ENCODE measurements at places on chromosomes 12 and 14. TPM values are rescaled to one million over a fixed set of nuclear protein-coding genes. Genes with fewer than 3 reads are reported as not detected.
A peak's percentile ranks its signal among the peaks of the same experiment; 100 is the strongest.

Gene IGF1
- not detected for total RNA-seq

Gene LMNTD1
- total RNA-seq, result not detected

Gene AQP6
- total RNA-seq, result not detected

DNA sequence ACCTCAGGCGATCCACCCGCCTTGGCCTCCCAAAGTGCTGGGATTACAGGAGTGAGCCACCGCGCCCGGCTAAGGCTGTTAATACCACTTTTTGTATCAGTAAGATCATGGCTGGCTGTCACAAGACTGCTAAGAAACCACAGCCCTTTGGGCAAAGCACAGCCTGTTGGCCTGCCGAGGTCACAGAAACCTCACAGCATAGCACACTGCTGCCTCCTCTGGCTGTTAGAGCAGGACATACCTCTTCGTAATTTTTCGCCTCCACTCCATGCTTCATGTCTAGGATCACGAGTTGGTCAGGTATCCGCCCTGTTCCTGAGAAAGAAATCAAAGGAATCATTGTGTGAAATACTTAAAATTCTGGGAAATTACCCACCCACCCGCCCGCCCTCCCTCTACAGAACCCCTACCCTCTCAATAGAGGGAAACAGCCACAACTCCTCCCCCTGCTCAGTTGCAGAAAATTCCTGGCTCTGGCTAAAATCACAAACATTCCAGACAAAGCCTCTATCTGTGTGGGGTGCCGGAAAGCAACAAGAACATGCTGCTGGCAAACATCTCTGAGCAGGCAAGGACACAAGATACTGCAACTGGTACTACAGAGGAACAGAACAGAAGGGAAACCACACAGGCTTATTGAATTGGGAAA lies 20.7 kb upstream of the NEK9 start:
- peak; percentile 76 for DNase-seq

DNA sequence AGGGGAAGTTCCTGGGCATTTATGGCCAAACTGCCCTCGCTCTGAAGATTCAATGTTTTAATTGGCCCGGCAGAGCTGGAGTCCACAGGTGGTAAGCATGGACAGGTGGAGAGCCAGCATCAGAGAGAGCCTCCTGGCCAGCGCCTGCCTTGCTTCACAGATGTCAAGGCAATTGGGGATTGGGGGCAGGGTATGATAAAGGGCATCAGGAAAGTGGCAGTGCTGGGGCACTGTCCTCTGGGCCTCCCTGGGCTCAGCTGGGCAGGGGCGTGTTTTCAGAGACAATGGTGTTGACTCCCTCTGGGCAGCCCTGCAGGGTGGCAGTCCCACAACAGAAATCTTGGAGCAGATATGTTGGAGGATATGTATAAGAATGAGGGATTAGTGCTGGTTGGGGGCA lies 237.3 kb downstream of the CACNA1C start:
- DNase-seq, result no peak

DNA sequence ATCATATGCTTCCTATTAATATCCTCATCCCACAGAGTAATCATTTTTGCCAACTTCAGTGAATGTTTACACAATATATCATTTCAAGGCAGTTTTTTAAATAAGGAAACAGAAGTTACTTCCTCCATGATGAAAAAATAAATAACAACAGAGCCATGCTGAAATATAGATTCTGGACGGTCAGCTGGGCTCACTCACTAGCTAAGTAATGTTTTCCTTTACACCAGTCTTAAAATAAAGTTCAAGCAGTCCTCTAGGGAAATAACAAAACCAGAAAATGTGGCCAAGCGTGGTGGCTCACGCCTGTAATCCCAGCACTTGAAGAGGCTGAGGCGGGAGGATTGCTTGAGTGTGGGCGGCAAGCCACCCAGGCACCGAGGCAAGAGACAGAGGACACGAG lies 28.7 kb downstream of the AICDA start:
- no peak for DNase-seq

DNA sequence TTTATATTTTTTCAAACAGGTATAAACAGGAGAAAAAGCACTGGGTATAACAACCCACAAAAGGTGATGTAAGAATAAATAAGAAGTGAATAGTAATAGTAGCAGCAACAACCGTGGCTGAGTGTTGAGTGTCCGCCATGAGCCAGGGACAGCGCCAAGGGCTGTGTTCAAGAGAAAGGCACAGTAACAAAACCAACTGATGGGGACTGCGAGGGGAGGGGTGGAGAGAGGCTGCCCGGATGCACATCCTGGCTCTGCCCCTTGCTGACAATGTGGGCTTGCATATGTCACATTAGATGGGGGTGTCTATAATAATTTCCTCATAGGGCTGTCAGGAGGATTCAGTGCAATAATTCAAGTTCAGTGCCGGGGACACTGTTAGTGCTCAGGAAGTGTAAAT lies 912.4 kb downstream of the VRK1 start:
- no peak for DNase-seq
